ENCODE measurements at places on chromosomes 12 and 14.

- no peak for DNase-seq
These were observed 95.5 kb upstream of the FAR2 start for GRCh38 chr12:29053567-29053966.

DNA sequence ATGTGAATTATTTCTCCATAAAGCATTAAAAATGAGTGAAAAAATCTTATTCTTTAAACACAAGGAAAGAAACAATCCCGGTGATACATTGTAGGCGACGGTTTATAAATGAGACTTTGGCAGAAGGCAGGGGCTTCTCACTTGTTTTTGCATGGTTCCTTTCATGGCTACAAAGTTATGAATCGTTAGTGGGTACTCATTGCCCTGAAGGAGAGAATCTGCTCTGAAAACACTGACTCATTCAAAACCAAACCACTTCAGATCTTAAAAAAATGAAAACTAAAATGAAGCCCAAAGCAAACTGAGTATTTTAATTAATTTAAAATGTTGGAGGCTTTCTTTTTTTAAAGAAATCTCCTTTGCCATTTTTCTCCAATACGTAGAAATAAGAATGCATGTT lies 41.4 kb upstream of the AMIGO2 start:
- peak; percentile 37 for DNase-seq

GRCh38 chr12:19916974-19917373 lies 451.4 kb upstream of the PDE3A start:
- DNase-seq, result no peak

GRCh38 chr12:93621986-93622385 lies 49.5 kb downstream of the SOCS2 start:
- DNase-seq, result peak; percentile 40

- DNase-seq, result no peak
These were observed 67.9 kb downstream of the FAR2 start for GRCh38 chr12:29216797-29217575.

DNA sequence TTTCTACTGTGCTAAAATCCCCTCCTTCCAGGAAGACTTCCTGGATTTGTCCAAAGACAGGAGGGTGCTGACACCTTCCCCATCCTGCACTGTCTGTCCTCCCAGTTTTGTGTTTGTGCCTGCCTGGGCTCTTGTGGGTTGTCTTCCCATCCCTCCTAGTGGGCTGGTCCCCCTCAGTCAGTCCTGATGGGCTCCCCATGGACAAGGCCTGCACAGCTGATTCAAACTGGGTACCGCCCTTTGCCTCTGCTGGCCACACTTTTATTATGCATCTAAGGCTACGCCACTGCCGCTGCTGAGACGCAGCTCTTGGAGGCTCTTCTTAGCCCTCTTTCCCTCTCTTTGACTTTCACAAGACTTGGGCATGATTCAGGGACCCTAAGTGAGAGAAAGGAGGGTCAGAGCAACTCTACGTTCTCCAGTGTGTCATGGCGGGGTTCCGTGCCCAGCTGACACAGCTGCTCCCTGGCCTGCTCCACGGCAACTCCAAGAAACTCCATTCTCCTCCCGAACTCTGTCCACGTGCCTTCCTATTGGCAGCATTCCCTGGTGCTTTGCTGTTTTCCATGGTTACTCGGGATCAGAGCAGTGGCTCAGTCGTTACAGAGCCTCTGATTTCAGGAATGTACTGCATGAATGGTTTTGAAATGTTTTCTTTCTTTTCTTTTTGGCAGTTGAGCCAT lies 3.8 kb upstream of the KRT85 start:
- no peak for DNase-seq

DNA sequence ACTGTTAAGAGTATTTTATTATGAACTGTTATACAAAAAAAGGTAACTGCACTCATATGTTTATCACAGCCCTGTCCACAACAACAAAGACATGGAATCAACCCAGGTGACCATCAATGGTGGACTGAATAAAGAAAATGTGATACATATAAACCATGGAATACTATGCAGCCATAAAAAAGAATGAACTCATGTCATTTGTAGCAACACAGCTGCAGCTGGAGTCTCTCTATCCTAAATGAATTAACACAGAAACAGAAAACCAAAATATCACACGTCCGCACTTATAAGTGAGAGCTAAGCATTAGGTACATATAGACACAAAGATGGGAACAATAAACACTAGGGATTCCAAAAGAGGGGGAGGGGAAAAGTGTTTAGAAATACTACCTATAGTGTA lies 95.8 kb downstream of the BCAT1 start:
- no peak for DNase-seq

DNA sequence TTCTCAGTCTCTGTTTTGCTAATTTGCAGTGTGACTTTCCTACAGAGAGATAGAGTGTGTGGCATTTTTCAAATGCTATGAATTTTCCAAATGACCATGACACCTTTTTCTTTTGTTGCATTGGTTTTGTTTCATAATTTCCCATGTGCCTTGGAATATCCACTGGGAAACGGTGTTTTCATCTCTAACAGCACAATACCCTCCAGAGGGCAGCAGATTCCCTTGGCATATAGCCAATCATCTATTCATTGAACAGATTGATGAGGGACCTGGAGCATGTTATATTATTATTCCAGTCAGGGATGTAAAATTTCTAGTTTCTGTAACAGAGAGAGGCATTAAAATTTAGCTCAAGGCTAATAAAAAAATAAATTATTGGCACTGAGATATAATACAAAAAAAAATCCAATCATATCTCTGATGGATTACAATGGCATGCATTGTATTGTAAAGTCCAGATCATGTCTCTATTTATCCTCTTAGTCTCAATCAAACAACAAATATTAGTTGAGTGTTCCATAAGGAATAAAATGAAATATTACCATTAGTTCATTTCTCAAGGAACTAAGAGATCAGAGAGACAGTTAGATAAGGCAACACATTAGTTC lies 29.6 kb upstream of the NTN4 start:
- no peak for DNase-seq

- no peak for DNase-seq
These were observed 3.9 kb downstream of the SLC38A2 start for GRCh38 chr12:46368684-46369083.

- no peak for DNase-seq
These were observed 50.5 kb downstream of the KRT80 start for GRCh38 chr12:52141306-52141705.

DNA sequence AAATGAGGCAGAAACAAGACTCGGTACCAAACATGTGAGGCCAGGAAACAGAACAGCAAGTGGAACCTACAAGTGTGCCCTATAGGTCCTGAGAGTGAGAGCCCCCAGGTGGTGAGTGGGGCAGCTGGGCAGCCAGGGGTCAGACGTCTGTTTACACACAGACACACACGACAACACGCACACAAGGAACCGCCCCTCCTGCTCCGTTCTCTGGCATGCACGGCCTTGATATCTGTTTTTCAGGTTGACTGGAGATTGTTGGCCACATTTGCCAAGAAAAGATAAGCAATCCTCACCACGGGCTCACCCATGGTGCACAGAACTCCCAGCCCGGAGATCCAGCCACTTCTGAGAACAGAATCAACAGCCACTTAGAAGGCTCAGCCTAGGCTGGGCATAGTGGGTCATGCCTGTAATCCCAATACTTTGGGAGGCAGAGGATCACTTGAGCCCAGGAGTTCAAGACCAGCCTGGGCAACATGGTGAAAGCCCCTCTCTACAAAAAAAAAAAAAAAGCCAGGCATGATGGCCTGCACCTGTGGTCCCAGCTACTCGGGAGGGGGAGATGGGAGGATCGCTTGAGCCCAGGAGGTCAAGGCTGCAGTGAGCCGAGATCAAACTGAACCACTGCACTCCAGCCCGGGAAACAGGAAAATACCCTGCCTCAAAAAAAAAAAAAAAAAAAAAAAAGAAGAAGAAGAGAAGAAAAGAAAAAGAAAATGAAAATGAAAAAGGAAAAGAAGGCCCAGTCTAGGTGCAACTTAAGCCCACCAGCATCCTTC lies 19.4 kb upstream of the EIF5 start:
- no peak for DNase-seq
